Substantia nigra (tissue), 51 donors: ENCODE measurements at places on chromosomes 3 and 15.

DNA sequence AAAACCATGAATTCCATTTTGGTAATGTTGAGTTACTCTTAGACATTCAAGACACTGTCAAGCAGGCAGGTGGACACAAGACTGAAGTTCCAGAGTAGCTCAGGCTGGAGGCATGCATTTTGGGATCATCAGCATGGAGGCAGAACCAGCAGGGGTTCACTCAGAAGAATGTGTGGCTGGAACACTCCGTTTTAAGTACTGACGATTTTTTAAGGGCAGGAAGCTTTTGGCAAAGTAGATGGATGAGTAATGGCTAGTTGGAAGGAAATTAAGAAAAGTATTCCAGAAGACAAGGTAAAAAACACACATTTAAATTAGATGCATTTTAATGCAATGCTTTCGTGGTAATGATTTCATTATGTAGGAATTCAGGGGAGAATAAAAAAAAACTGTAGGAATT lies 420.4 kb downstream of the ROBO2 start:
- DNase-seq, result no peak

- no peak for DNase-seq
These were observed 29.3 kb downstream of the BTD start for GRCh38 chr3:15630646-15631350.

GRCh38 chr15:35136321-35137189 lies 51.5 kb upstream of the NANOGP8 start:
- DNase-seq, result no peak

DNA sequence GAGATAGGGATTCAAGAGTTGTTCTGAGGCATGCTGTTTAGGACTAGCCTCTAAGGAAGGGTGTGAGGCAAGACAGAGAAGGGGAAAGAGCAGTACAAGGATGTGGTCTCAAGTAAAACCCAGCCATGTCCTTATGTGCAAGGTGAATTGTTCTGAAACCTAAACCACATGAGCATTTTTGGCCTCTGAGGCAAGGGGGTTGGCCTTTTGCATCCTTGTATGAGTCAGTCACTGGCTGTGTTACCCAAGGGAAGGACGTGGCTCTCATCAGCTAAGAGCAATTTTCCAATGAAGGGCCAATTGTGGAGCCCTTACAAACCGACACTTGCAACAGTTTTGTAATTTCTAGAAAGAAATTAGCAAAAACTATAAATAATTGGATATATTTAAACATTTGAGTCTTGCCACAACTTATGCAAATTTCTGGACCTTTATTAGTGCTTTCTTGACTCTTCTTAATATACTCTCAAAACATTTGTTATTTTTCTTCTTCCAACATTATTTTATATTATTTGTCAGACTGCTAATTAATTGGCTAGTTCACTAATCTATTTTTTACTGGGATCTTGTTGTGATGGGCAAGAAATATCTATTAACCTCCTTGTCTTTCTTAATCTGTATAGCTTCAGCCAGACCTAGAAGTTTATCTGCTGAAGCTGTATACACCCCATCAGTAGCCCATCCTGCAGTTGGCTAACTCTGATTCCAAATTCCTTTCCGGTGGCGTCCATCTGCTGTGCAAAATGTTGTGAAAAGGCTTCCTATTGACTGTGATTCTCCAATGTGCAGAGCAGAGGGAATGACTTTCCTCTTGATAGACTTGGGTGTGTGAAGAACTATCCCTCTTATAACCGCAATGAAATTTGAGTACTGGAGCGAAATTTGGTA lies 97.7 kb upstream of the P2RY1 start:
- no peak for DNase-seq

DNA sequence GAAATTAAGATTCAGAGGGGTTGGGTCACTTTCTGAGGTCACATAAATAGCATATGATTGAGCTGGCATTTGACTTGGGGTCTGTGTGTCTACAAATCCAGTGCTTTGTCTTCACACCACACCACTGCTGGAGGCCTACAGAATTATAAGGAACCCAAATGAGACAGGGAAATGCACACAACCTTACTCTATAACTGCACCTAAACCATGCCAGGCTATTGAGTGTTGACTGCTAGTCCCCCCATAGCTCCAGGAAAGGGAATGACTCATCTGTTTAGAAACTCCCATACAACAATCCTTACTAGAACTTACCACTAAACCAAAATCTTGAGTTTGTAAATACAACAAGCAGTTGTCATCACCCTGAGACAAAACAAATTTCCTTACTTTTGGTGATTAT lies 16.9 kb upstream of the TSC22D2 start:
- no peak for DNase-seq

DNA sequence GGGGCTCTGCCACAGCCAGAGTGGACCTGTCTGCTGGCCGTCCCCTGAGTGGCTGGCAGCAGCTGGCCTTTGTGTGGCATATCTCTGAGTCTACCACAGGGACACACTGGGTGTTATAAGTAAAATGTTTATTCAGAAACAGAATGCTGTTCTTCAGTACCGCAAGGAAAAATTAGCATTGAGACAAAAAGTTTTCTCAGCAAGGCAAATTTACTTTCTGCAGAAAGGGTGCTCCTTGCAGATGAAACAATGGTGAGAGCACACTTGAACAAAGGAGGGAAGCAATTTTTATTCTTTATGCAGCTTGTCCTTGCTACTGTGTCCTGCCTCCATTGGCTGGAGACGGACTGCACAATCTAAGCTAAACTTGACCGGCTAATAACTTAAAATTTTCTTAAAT lies 4.0 kb downstream of the TMEM89 start:
- no peak for DNase-seq

DNA sequence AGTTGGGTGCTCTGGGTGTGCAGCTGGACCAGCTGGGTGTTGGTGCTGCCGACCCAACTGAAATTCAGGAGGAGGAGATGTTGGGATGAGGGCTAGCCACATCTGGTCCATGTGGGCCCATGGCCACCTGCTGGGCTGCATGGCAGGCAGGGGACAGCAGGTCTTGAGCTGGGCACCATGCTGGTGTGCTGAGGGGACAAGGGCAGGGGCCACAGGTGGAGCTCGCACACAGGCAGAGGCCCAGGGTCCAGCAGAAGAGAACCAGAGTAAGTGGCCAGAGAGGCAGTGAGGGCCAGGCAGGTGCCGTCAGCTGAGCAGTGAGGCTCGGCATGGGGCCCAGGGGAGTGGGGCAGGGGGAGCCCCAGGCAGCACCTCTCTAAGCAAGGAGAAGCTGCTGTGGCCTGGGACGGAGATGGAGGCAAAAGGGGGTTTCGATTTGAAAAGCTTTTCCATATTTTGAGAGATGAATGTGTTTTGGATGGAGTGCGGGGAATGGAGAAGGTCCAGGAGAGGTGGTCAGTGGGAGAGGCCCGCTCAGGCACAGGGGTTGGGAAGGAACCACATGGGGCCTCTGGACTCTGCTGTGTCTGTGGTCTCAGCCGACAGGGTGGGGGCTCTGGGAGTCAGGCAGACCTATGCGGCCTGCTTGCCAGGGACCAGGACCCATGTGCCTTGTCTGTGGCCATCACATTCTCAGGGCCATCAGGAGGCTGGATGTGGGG lies 30.5 kb upstream of the PLXNA1 start:
- no peak for DNase-seq

- no peak for DNase-seq
These were observed 928.9 kb upstream of the NR2F2 start for GRCh38 chr15:95401587-95401986.

DNA sequence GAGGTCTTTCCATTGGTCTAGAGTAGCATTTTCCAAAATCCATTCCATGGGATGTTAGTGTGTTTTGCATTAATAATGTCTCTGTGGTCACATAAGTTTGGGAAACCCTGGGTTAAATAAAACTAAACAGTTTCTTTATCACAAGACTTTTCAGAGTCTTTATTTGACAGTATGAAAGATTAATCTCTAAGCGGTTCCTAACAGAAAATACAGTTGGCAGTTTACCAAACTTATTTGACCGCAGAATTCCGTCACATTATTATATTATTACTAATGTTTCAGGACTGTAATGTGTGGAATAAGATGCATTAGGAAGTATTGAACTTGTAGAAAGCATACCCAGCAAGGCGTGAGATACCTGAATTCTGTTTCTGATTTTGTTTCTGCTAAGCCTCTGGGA lies 71.5 kb upstream of the ADAMTSL3 start:
- DNase-seq, result no peak

DNA sequence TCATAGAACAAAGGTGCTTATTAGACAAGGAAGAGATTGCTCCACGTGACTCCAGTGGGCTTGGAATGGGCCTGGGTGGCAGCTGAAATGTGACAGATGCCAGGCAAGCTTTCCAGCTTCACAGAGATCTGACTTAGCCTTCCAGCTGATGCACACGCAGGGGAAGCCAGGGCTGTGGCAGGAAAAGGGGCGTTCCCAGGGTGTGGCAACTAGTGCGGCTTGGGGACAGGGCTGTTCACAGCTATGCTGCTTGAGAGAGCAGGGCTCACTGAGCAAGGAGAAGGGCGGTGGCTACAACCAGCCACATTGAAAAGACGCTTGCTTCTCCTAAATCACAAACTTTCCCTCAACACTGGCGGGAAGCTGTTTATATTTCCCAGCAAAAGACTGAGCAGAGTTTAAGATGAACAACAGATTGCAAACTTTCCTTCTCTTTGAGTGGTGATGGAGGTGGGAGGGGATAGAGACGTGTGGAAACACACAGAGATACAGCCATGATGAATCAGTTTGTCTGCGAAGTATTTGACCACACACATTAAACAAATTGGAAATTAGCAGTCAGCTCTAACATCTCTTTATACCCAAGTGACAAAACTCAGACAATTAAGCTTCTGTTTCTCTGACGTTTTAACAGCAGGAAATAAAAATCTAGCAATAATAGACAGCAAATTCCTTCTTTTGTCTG lies 127.5 kb downstream of the BDH1 start:
- no peak for DNase-seq

DNA sequence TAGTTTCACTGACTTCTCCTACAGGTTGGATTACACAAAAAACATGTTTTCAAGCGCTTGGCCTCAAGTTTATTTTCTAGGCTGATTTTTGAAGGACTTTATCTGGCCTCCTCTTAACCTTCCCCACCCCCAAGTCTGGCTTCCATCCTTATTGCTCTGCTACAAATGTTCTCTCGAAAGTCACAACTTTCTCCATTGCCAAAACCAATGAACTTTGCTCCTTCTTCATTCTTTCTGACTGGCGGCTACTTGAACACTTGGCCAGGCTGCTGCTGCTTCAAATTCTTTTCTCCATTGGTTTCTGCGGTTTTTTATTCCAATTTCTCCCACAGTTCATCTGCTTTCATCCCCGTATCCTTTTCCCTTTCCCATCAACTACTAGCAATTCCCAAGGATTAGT lies 106.6 kb downstream of the TOP2B start:
- no peak for DNase-seq

GRCh38 chr3:126533506-126533905 lies 9.6 kb downstream of the CHST13 start:
- no peak for DNase-seq

DNA sequence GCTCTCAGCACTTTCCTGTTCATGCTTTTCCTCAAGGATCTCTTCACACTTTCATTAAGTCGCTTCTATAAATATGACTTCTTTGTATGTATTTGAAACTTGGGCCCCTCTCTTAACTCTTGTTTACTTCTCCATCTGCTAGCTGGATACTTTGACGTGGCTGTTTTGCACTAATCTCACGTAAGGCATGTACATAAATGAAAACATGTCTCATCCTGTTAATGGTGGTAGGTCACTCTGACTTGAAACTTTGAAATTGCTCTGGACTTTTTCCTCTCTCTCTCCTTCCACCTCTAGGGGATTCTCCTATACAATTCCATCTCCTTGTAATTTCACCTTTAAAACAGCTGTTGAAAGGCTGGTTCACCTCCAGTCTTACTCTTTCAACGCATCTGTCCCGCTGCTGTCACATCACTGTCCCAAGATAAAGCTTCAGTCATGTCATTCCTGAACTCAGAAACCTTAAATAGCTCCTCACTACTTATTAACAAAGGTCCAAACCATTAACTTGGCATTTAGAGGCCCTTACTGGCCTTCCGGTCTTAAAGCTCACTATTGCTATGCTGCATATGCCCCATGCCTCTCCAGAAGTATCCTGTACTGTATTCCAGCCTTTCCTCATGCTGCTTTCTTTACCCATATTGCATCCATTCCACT lies 1.2 kb downstream of the BLOC1S6 start:
- no peak for DNase-seq

GRCh38 chr3:37763309-37763708 lies 98.4 kb upstream of the CTDSPL start:
- DNase-seq, result no peak

GRCh38 chr15:84840741-84841429 lies 23.7 kb downstream of the ALPK3 start:
- peak; percentile 29 for DNase-seq

GRCh38 chr3:78268716-78269668 lies 1229.1 kb downstream of the ROBO2 start:
- no peak for DNase-seq

GRCh38 chr3:17151598-17152373 lies 267.0 kb downstream of the PLCL2 start:
- DNase-seq, result no peak

- DNase-seq, result no peak
These were observed 14.9 kb upstream of the ULK3 start for GRCh38 chr15:74857671-74858368.

DNA sequence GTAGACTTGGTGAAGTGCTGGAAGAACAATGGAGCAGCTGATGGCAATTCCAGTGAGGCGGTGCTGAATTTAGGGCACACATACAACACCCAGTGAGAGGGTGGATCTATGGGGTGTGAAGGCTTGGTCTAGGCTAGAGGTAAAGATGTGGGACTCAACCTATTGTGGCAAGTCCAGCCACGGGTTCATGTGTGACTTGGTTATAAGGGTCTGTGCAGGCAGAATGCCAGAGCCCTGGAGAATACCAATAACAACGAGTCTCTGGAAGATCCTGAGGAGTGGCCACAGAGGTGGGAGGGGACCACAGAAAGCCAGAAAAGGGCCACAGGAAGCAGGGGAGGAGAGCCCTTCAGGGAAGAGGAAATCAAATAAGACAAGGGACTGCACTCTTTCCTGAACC lies 55.0 kb downstream of the VGLL4 start:
- no peak for DNase-seq

DNA sequence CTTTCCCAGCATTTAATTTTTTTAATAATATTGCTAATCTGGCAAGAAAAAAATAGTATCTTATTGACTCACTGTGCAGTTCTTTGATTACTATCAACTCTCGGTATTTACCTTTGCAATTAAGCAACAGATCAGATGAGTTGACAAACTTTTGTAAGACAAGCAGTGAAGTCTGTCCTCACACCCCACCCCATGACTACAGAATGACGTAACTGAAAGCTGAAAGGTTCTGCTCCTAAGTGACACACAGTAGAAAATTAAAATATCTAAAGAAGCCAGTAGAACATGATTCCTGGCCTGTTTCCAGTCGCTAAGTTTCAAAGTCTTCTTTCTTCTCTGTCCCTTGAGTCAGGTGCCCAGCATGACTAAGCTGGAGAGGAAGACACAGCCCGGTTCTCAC lies 135.5 kb downstream of the STT3B start:
- no peak for DNase-seq

DNA sequence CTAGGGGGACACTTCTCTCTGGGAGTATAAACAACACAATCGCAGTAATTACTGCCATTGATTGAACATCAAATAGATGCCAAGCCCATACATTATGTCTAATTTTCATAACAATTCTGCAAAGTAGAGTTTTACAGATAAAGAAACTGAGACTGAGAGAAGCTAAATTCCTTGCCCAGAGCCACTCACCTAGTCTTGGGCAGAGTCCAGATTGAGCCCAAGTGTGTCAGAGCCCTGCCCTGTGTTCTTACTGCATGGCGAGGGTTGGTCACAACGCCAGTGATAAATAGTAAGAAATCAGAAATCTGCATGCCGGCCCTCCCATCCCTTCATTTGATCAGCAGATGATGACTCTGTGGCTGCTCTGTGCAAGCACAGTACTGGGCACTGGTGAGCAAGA lies 106.3 kb downstream of the C3orf70 start:
- no peak for DNase-seq

- DNase-seq, result no peak
These were observed 847.7 kb downstream of the ROBO2 start for GRCh38 chr3:77887611-77888010.
